ENCODE measurements at places on chromosomes 5 and 9.

GRCh38 chr5:65061974-65062353, 293.2 kb downstream of the CWC27 start:
- DNase-seq = no peak

DNA sequence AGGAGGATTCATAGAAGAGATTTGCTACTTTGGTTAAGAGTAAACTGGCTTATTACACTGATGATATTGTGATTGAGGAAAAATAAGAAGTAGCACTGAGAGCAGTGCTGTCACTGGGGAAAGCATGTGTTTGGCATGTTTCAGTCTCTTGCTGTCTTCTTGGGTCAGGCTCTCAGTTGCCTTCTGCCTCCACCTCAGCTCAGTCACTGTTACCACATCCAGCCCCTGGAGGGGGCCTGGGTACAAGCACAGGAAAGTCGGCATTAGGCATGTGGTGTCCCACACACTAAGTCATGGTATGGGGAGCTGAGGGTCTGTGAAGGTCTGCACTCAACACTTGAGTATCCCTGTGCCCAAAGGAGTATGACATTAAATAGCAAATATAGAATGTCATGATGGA, 958.3 kb upstream of the CDH9 start:
- DNase-seq = no peak

- no peak for DNase-seq
Observed at GRCh38 chr9:34106110-34106509, 20.4 kb downstream of the DCAF12 start.

DNA sequence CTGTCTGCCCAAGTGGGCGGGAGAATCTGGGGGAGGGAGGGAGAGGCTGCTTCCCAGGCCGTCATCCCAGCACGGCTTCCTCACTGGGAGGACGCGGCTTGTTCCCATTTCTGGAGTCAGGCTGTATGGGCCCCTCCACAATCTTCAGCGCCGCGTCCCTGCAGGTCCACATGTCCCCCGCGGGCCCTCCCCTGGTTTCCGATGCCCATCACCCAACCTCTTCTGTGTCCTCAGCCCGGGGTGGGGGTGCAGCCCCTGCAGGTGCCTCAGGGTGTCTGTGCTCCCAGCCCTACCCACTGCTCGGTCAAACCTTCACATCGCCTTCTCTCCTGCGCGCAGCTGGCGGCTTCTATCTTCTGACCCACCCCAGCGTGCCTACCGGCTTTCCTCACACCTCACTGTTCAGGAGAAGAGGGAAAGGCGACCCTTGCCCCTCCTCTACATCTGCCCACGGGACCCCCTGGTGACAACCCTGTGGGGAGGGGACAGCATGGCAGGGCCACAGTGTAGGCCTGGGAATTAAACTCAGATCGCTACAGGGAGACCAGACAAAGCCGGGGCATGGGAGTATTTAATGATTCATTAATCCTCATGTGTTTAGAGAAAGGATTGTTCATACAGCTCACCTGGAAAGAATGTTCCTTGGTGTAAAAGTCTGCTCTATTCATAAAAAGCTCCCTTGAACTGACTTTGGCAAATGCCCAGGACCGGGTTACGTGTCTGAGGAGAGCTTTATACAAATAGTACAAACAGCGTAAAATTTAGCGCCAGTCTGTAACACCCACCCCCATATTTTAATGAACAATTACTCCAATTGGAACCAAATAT, 145.1 kb downstream of the IRX1 start:
- no peak for DNase-seq

DNA sequence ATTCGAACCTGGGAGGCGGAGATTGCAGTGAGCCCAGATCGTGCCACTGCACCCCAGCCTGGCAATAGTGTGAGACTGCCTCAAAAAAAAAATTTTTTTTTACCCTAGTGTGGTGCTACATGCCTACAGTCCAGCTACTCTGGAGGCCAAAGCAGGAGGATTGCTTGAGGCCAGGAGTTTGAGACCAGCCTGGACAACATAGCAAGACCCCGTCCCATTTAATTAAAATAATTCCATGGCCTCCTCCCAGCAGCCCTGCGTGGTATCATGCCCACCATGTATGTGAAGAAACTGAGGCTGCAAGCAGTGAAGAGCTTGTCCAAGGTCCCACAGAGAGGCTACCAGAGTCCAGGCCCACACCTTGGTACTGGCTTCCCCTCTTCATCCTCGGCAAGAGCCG, 19.4 kb upstream of the PHYHD1 start:
- no peak for DNase-seq

GRCh38 chr9:94554439-94555331, at the start of gene PCAT7:
Gene PCAT7, plus strand, starts transcription at chr9:94555083.
- peak; percentile 31 for DNase-seq

DNA sequence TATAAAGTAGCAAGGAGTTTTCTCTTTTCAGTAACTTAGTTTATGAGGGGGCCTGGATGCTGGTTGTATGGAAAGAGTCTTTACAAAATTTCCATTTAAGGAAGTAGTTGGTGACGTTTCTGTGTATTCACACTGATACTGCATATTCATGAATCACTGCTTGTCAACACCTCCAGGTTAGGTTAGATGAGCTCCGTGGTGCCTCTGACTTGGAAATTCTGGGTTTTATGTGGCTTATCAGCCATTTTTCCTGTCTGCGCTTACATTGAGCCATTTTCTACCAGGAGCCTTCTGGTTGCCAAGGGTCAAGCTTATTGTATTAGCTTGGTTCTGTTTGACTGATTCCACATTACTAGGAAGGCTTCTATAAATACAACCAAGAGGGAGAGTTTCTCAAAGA, 128.3 kb downstream of the SLC28A3 start:
- no peak for DNase-seq

DNA sequence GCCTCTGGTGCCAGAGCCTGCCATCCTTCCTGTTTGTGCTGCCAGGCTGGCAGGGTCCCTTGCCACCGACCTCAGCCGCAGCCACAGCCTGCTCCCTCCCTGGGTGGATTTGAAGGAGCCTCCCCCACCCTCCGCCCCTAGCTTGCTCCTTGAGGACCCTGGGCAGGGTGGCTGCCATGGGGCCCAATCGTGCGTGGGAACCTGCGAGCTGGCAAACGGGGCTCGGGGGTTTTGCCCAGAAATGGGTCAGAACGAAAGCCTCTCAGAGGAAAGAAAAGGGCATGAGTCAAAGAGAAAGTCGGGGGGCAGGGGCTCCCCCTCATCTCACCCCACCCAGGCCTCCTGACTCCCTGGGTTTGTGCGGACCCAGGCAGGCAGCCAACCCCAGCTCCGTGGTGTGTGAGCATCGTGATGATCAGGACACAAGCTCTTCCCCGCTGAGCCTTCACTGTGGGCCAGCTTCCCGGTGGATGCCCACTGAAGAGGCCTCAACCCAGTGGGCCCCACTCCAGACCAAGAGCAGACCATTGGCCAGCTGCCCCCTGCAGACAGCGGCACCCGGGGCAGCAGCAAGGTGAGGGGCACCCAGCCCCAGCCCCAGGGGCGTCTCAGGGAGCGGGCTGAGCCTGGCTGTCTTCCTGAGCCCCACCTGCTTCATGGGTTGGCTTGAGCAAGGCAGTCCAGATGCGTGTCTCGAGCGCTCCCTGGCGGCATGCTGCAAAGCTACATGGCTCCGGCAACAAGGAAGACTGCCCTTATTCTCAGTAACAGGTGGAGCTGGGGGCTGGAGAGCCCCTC, 3.0 kb upstream of the FUT7 start:
- DNase-seq = peak; percentile 88

GRCh38 chr5:150632305-150633160, 7.9 kb upstream of the SYNPO start:
- DNase-seq = no peak

DNA sequence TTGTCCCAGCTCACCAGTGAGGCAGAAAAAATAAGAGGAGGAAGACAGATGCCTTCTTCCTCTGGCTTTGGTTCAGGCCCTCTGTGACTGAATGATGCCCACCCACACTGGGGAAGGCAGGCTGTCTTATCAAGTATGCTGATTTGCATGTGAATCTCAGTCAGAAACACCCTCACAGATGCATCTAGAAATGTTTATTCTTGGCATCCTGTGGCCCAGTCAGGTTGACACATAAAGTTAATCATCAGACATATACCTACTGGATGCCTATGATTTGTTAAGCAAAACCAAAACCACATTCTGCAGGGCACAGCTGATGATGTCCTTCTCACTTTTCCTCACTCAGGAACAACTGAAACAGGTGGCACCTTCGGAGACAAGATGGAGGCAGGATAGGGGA, 243.4 kb upstream of the KCNN2 start:
- no peak for DNase-seq

DNA sequence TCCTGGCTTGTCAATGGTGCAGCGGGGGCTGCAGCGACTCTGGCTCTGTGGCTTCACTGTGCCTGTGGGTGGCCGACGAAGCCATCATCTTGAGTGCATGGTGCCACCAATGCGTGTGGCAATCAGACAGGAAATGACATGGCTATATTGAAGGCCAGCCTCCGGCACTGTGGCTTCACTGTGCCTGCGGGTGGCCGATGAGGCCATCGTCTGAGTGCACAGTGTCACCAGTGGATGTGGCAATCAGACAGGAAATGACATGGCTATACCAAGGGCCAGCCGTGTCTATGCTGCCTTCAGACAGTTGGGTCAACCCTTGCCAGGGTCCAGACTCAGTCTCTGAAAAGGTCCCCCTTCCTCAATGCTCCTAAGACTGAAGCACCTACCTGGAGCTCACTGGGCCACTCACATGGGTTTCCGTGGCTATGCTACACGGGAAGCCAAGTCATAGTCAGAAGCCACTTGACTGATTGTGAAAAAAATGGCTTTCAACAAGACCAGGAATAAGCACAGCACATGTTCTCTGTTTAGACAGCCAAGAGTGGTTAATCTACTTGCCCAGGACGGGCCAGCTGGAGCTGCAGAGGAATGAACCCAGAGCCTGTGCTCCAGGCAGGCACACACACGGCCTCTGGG, 67.5 kb upstream of the S1PR3 start:
- peak; percentile 11 for DNase-seq

DNA sequence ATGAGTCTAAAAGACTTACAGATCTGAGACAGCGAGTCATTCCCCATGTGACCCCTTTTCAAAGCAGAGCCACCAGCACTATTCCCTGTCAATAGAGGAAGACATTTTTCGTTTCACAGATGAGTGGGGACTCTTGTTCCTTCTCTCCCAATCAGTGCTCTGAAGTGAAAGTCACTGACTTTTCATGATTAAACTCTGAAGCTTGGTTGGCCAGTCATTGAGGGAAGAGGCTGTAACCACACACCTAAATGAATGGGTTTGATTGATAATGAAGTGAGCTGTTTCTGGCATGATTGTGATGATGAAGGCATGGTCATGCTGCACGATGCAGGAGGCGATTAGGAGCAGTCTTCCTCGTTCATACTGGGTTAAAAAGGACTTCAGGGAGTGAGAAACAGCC, 171.9 kb downstream of the ZNF462 start:
- no peak for DNase-seq

DNA sequence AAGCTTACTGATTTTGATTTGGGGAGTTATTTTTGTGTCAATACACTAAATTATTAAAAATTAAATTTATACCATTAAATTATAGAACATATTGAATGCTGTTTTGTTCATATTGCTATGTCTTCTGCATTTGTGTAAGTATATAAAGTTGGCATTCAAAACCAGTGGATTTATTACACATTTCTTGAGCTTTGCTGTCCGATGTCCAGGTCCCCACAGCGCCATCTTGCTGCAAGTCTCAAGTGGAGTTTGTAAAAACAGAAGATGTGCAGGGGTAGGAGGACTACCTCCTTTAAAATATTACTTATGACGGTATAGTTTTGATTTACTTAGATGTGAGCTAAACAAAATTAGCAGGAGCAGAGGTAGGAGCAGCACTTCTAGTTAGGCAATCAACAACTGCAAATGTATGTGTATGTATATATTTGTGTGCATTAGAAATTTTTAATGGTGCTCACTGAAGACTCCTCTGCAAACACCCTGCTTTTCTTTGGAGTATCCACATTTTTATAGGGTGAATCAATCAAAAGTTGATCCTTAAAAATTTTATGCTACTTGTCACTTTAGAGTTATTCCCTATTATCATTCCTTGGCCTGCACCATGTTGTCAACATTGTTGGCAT, 37.4 kb downstream of the CPEB4 start:
- peak; percentile 41 for DNase-seq

DNA sequence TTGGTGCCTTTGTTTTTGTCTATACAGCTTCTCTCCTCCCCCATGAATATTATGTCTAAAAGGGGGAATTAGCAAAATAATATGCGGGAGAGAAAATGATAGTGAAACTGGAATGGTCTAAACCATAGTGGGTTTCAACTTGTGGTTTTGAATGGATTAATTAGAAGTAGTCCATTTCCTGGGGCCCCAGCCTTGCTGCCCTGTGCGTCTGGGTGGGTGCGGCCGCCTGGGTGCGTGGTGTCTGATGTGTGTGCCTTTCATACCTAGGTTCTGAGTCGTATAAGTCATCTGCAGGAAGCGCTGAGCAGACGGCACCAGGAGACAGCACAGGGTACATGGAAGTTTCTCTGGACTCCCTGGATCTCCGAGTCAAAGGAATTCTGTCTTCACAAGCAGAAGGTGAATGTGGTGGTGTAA, 120.0 kb upstream of the CACNA1B start:
- peak; percentile 59 for DNase-seq
